ENCODE measurements at places on chromosomes 5 and 9. TPM values are rescaled to one million over a fixed set of nuclear protein-coding genes. Genes with fewer than 3 reads are reported as not detected.

Gene PCAT7
- 13.1 TPM for total RNA-seq

Gene TTC16
- total RNA-seq: 0.07 TPM

- DNase-seq: no peak
Measured at GRCh38 chr9:104835161-104835560, 71.2 kb downstream of the NIPSNAP3B start.

- DNase-seq: no peak
Measured at GRCh38 chr9:133372144-133372543, 3.7 kb downstream of the SURF4 start.
